AG08395 (cell line): ENCODE measurements at places on chromosomes 4 and X.

GRCh38 chrX:118348186-118348810 is 2.4 kb downstream of the WDR44 start:
- DNase-seq: no peak

- DNase-seq: no peak
These were observed 87.3 kb upstream of the EMCN start for GRCh38 chr4:100605144-100605543.

DNA sequence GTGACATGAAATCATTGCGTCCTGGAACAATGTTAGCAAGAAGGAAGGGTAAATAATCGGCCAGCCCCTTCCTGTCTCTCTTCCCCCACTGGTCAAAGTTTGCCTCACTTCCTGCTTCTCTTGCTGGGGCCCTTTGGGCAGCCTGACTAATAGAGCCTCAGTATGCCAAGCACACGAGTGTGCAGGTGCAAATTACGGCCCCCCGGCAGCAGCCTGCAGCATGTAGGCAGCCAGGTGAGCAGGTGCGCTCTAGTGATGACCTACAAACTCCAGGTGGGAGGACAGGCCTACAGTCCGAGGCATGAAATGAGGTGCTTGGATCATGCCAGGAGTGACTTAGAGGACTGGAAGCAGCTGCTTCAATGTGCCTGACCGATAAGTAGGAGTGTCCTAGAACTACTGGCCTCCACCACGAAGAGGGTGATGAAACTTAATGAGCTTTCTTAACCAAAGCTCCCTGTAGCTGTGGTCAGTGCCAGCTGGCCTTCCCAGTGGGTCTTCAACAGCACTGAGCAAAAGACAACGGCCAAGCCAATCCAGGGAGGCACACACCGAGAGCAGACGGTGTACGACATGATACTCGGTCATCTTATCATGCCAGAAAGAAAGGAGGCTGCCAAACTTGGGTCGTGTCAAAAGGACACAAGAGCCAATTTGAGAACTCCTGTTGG is 26.1 kb upstream of the FAT1 start:
- no peak for DNase-seq

GRCh38 chrX:103686199-103687072 is at the start of gene MORF4L2:
TSS of gene MORF4L2 (minus strand) at chrX:103686699. CDS start at chrX:103677027, 9,672 bp downstream.
- peak; percentile 82 for DNase-seq

DNA sequence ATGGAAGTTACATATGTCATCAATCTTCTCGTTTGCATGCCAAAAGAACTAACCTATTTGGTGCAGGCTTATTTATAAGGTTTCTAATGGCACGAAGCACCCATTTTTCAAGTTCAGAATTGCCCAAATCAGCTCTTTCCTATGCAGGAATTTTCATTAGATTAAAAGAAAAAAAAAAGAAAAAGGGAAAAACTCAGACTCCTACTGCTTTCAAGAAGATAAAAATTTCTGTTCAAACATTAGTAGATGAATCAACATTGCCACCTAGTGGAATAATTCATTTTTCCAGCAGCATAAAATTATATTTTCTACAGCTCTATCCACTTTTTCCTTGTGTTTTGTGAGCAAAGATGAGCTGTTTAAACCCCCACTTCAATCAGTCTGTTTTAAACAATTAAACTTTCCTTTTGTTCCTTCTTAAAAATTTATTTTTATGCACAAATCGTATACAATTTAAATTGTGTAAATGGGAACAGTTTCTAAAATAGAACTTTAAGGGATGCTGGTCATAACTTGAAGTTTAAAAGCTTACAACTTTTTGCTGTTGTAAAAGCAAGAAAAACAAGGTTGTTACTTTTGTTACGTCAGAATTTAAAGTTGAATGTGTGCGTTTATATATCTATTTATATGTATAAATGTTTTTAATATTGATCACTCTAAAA is 309.9 kb downstream of the ARAP2 start:
- DNase-seq: no peak

DNA sequence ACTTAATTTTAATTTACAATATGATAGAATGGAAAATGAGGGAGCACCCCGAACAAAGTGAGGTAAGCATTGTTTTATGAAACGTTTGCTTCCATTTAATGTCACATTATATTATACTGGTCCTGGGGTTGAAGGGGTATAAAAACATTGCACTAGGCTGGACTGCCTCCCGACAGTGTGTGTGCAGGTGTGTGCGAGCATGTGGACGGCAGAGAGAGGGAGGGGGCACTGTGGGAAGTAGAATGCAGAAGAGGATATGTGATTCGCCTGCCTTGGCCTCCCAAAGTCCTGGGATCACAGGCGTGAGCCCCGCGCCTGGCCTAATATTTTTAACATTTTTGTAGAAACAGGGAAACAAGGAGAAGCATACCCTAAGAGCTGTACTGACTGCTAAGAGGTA is 36.0 kb downstream of the IRF2 start:
- DNase-seq: no peak

DNA sequence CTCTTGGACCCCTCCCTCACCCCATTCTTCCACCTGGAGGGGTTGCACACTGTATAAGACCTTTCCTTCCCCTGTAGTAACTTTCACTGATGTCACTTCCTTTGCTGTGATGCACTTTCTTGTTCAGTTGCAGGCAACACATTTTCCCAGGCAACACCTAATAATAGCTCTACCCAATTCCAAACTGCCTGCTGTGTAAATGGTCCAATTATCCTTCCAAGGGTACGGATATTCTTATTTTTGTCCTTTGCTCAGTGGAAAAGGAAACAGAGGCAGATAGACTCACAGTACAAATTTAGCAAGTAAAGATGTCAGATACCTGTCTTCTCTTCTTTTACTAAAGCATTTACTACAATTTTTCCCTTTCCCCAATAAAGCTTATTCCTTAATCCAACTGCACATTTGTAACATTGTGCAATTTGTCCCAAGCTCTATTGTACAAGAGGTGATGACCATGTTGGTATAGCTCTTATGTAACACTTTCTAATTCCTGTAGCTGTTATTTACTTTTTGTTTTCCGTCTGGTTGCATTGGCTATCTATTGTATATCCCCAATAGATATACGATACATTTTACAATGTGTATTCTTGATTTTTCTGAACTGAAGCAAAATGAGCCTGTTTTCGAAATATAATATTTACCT is 69.1 kb upstream of the NPFFR2 start:
- no peak for DNase-seq

- DNase-seq: peak; percentile 4
These were observed 243.4 kb downstream of the AR start for GRCh38 chrX:67787196-67787595.

DNA sequence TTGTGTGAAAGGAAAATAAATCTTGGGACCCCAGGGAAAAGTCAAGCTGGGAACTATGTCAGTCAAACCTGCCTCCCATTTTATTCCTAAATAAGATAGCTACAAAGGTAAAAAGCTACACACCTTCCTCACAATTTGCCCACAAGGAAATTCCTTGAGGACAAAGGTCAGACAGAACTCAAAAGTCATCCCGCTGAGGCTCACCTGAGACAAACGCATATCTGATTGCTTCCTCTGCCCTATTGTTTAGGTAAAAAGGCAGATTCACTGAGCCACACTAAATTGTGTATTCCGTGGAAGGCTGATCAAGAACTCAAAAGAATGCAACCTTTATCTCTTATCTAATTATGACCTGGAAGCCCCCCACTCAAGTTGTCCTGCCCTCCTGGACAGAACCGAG is 58.7 kb upstream of the MAML3 start:
- DNase-seq: no peak
